ENCODE measurements at places on chromosomes 2 and 18.

- no peak for DNase-seq
These were observed 71.0 kb upstream of the RBMS1 start for GRCh38 chr2:160564591-160564990.

- DNase-seq: no peak
These were observed 783.6 kb downstream of the DCDC2C start for GRCh38 chr2:4486971-4487370.

DNA sequence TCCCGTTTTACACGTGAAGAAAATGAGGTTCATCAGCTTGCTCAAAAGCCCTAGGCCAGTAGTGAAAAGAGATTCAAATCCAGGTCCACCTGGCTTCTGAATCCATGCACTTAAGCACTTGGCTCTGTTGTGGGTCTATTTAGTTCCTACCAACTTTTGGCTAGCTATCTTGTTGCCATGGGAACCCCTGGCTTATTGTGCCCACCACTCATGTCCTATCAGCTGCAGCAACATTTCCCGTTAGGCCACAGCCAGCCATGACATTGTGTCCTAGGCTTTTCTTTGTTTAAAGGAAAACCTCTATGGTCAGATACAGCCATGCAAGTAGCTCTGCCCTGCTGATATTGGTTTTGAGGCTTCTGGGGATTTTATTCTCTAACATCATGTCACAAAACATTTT, 49.8 kb downstream of the PLEK start:
- DNase-seq: no peak

- DNase-seq: no peak
These were observed 82.6 kb upstream of the ALPP start for GRCh38 chr2:232295971-232296370.

- no peak for DNase-seq
These were observed 21.6 kb upstream of the GYPC start for GRCh38 chr2:126634273-126634861.

- no peak for DNase-seq
These were observed 30.0 kb downstream of the RNF125 start for GRCh38 chr18:32048507-32049091.

GRCh38 chr18:69948256-69948655, 583 bp upstream of the CD226 start:
- no peak for DNase-seq

DNA sequence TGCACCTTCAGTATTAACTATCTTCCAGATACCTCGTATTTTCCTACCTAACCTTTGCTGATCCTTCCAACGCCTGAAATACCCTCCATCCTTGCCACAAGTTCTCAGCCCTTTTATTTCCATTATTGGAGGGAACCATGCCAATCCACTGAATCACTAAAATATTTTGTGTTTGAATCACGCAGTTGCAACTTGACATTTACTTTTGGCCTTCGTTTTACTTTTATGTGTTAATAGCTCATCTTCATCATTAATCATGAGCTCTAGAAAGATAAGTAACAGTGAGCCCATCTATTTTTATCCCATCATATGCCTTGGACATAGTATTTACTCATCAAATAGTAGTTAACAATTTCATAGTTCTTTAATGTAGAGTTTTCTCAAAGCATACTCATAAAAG, 463.2 kb downstream of the THSD7B start:
- no peak for DNase-seq
